ENCODE measurements at places on chromosomes 2 and 18.

DNA sequence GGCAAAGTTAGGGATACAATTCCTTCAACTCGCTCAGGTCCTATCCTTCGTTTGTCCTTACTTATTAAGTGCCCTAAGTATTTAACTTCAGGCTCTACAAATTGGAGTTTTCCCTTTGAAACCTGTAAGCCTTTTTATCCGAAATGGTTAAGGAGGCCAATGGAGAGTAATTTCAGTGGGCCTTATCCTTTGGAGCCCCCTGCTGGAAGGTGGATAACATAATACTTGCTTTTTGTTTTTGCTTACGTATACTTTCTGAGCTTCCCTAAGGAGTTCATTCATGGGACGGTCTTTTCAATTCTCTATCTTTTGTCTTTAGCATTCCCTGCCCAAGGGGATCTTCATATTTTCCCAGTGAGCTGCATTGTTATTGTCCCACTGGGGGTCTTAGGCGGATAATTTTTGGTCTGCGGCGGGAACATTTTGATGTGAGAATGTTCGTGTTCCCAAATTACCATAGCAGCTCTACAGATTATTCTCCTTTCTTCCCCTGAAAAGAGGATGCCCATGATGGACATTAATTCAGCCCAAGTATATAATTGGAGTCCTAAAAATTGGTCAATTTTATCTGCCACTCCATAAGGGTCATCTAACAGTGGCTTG is 34.4 kb upstream of the TRAPPC8 start:
- H3K27me3 ChIP-seq, result no peaks in the 10 kb centered on the region
- no peaks in the 10 kb centered on the region for H3K36me3 ChIP-seq
- DNase-seq, result no peak
- no peak overlapping the region for H3K27ac ChIP-seq
- H3K4me1 ChIP-seq, result peaks cover 5% of the 10 kb centered on the region

GRCh38 chr2:98691303-98691702 is 39.6 kb downstream of the MGAT4A start:
- H3K27me3 ChIP-seq, result no peaks in the 10 kb centered on the region
- no peak for DNase-seq
- H3K4me3 ChIP-seq, result no peak overlapping the region
- H3K4me1 ChIP-seq, result peaks cover 25% of the 10 kb centered on the region
- no peak overlapping the region for H3K27ac ChIP-seq
- H3K36me3 ChIP-seq, result no peaks in the 10 kb centered on the region

GRCh38 chr2:113878743-113879142 is 11.1 kb upstream of the ACTR3 start:
- H3K4me3 ChIP-seq, result no peak overlapping the region
- no peaks in the 10 kb centered on the region for H3K27me3 ChIP-seq
- H3K27ac ChIP-seq, result no peak overlapping the region
- no peak for DNase-seq
- H3K36me3 ChIP-seq, result no peaks in the 10 kb centered on the region
- H3K4me1 ChIP-seq, result peaks cover 19% of the 10 kb centered on the region

GRCh38 chr18:949724-950631 is 45.3 kb downstream of the ADCYAP1 start:
- DNase-seq, result no peak
- H3K27me3 ChIP-seq, result peaks cover 10% of the 10 kb centered on the region
- H3K4me1 ChIP-seq, result no peaks in the 10 kb centered on the region

- no peak for DNase-seq
- peak overlapping the region; percentile 70 for H3K27ac ChIP-seq
- H3K27me3 ChIP-seq, result no peaks in the 10 kb centered on the region
- peaks cover 59% of the 10 kb centered on the region for H3K36me3 ChIP-seq
- no peak overlapping the region for H3K4me3 ChIP-seq
Measured at GRCh38 chr2:281381-281780, 6.5 kb downstream of the ALKAL2 start.

GRCh38 chr2:148560496-148560895 is 84.1 kb upstream of the EPC2 start:
- H3K27me3 ChIP-seq, result peaks cover 34% of the 10 kb centered on the region
- no peak overlapping the region for H3K27ac ChIP-seq
- no peaks in the 10 kb centered on the region for H3K36me3 ChIP-seq
- no peak for DNase-seq
- no peaks in the 10 kb centered on the region for H3K4me1 ChIP-seq

DNA sequence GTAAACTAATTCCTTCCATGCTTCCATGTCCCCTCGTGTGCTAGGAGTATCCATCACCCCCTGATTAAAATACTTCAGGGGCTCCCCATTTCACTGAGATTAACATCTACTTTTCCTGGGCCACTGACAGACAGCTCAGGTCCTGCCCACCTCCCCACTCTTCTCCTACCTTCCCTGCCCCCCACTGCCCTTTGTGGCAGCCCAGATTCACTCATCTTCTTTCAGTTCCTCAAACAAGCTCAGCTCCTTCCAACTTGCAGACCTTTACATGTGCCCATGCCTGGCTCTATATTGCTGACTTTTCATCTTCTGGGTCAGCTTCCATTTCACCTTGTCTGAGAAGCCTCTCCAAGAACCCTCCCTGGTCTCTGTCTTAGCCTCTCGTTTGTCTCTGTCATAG is 12.0 kb downstream of the RUFY4 start:
- H3K36me3 ChIP-seq, result no peaks in the 10 kb centered on the region
- H3K4me3 ChIP-seq, result no peak overlapping the region
- peaks cover 13% of the 10 kb centered on the region for H3K27me3 ChIP-seq

- H3K27me3 ChIP-seq, result no peaks in the 10 kb centered on the region
- no peak overlapping the region for H3K27ac ChIP-seq
- H3K4me3 ChIP-seq, result no peak overlapping the region
- no peaks in the 10 kb centered on the region for H3K4me1 ChIP-seq
- H3K36me3 ChIP-seq, result no peaks in the 10 kb centered on the region
- no peak for DNase-seq
Measured at GRCh38 chr2:5548991-5549715, 143.0 kb upstream of the SOX11 start.

GRCh38 chr2:96759548-96759947 is 1.2 kb upstream of the CNNM4 start:
- no peak for DNase-seq
- H3K27ac ChIP-seq, result no peak overlapping the region
- no peaks in the 10 kb centered on the region for H3K36me3 ChIP-seq
- peaks cover 43% of the 10 kb centered on the region for H3K4me1 ChIP-seq

GRCh38 chr2:28274911-28275685 is 117.6 kb upstream of the FOSL2 start:
- H3K36me3 ChIP-seq, result no peaks in the 10 kb centered on the region
- H3K4me3 ChIP-seq, result no peak overlapping the region
- peaks cover 52% of the 10 kb centered on the region for H3K4me1 ChIP-seq
- peak overlapping the region; percentile 69 for H3K27ac ChIP-seq

DNA sequence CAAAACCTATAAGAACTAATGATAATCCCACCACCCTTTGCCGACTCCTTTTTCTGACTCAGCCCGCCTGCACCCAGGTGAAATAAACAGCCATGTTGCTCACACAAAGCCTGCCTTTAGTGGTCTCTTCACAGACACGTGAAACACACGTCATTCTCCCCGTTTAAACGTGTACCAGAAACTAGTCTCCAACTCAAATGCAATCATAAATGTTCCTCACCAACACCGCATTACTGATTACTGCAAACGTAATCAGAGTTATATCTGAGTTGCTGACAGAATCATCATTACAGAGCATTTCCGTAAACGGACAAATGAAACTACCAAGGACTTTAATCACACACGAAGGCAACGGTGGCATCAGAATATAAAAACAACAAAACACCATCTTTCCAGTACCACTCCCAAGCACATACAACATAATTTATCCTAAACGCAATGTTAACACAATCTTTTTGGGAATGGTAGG is 1.9 kb downstream of the CLK1 start:
- H3K4me3 ChIP-seq, result peak overlapping the region; percentile 95
- peaks cover 96% of the 10 kb centered on the region for H3K4me1 ChIP-seq
- H3K27me3 ChIP-seq, result no peaks in the 10 kb centered on the region
- no peak for DNase-seq
- H3K36me3 ChIP-seq, result peaks cover 50% of the 10 kb centered on the region

GRCh38 chr2:101657787-101658186 is 39.7 kb upstream of the MAP4K4 start:
- no peaks in the 10 kb centered on the region for H3K36me3 ChIP-seq
- no peak overlapping the region for H3K4me3 ChIP-seq
- DNase-seq, result no peak
- H3K4me1 ChIP-seq, result peaks cover 34% of the 10 kb centered on the region
- H3K27me3 ChIP-seq, result no peaks in the 10 kb centered on the region

- H3K36me3 ChIP-seq, result no peaks in the 10 kb centered on the region
- no peak overlapping the region for H3K27ac ChIP-seq
- H3K27me3 ChIP-seq, result no peaks in the 10 kb centered on the region
- H3K4me3 ChIP-seq, result no peak overlapping the region
- no peak for DNase-seq
Measured at GRCh38 chr2:204791230-204791629, 246.0 kb downstream of the PARD3B start.

DNA sequence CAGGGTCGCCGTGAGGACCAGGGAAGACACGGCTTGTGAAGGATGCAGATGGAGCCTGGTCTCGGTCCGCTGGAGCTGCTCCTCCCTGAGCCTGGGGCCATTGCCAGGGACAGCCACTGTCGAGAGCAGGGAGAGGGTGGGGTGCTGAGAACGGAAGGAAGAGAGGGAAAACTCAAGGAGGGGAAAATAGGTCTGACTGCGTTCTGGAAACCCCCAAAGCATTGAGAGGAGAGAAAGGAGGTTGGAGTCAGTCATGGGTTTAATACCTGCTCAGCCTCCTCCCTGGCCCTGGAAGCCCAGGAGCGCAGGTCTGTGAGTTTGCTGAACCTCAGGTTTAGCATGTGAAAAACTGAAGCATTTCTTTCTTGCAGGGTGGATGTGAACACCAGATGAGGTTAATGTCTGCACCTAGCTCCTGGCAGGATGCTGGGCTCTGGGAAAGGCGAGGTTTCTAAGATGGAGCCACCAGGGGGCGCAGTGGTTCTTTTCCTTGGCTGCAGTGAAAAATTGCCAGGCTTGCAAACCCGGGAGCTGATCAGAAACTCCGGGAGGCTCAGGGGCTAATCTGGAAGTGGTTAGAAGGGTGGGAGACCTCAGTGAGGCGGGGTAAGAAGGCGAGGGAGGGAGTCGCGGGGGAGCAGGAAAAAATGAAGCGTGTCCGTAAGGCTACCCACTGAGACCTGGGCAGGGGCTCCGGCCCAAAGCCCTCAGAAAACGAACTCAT is 33.6 kb upstream of the RNF149 start:
- H3K27ac ChIP-seq, result no peak overlapping the region
- no peak overlapping the region for H3K4me3 ChIP-seq
- H3K36me3 ChIP-seq, result no peaks in the 10 kb centered on the region
- no peaks in the 10 kb centered on the region for H3K4me1 ChIP-seq

DNA sequence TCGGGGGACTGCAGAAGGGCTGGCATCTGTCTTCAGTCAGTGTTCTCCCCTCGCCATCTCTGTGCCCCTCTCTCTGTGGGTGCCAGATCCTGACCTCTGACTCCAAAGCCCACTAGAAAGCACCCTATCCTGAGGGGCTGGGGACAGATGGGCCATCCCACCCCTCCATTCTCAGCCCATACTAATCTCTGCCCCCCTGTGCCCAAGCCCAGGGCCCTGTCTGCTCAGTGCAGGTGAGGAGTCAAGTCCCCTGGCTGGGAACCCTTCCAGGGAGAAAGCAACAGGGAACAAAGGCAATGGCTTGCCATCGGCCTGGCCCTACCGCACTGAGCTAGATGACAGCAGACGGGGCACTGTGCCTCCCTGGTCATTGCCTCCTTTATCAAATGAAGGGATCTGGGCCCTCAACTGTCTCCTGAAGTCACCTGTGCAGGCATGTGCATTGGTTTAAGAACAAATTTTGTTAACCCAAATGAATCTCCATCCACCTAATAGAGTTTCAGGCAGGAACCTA is 42.7 kb upstream of the ID2 start:
- H3K27ac ChIP-seq, result no peak overlapping the region
- no peak overlapping the region for H3K4me3 ChIP-seq
- H3K4me1 ChIP-seq, result peaks cover 8% of the 10 kb centered on the region
- no peak for DNase-seq
- H3K27me3 ChIP-seq, result no peaks in the 10 kb centered on the region
- H3K36me3 ChIP-seq, result no peaks in the 10 kb centered on the region

- no peaks in the 10 kb centered on the region for H3K27me3 ChIP-seq
- DNase-seq, result no peak
- H3K36me3 ChIP-seq, result no peaks in the 10 kb centered on the region
Measured at GRCh38 chr18:68533641-68534040, 181.3 kb downstream of the TMX3 start.

DNA sequence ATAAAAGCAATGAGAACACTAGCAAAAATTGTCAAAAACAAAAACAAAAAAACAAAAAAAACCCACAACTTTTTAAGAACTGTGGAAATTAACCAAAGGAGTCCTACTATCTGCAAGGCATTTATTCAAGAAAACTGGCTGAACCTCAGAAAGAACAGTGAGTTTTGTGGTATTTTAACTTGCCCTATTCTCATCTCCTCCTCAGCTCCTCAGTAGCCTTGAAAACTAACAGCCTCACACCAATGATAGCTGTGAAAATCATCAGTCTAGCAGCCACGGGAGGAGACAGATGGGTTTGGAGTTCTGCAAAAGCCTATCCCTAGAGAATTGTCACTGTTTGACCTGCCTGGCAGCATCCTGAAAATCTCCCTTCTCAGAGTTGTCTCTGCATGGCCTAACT is 20.1 kb upstream of the DNER start:
- no peak overlapping the region for H3K4me3 ChIP-seq
- H3K4me1 ChIP-seq, result no peaks in the 10 kb centered on the region
- DNase-seq, result no peak
- H3K36me3 ChIP-seq, result no peaks in the 10 kb centered on the region

GRCh38 chr2:189698020-189698887 is 23.8 kb downstream of the ANKAR start:
- DNase-seq, result no peak
- H3K4me3 ChIP-seq, result no peak overlapping the region
- H3K27ac ChIP-seq, result no peak overlapping the region
- H3K36me3 ChIP-seq, result no peaks in the 10 kb centered on the region
- no peaks in the 10 kb centered on the region for H3K4me1 ChIP-seq
- H3K27me3 ChIP-seq, result no peaks in the 10 kb centered on the region

DNA sequence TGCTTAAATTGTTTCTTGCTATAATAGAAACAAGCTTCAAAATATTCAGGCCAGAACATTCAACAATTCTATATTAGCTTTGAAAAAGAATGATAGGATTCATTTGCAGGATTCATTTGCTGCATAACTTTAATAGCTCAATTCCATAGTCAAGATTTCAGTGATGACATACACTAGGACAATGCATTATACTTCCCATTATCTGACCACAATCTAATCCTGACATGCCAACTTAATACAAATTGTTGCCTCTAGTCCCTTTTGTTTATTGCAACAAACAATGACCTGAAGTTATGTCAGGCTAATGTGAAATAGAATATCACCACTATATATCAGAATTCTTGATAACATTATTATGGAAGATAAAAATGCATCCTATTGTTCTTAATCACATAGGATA is 169.4 kb downstream of the DNAH7 start:
- H3K4me1 ChIP-seq, result peaks cover 2% of the 10 kb centered on the region
- no peak for DNase-seq
- no peak overlapping the region for H3K27ac ChIP-seq
- H3K4me3 ChIP-seq, result no peak overlapping the region

GRCh38 chr2:99317161-99317872 is 16.3 kb upstream of the LYG1 start:
- H3K4me1 ChIP-seq, result no peaks in the 10 kb centered on the region
- peaks cover 56% of the 10 kb centered on the region for H3K36me3 ChIP-seq
- H3K27ac ChIP-seq, result no peak overlapping the region
- H3K4me3 ChIP-seq, result no peak overlapping the region
- H3K27me3 ChIP-seq, result no peaks in the 10 kb centered on the region

GRCh38 chr2:166784296-166784946 is 103.9 kb upstream of the XIRP2 start:
- H3K4me1 ChIP-seq, result no peaks in the 10 kb centered on the region
- no peak overlapping the region for H3K27ac ChIP-seq
- no peaks in the 10 kb centered on the region for H3K27me3 ChIP-seq
- H3K36me3 ChIP-seq, result no peaks in the 10 kb centered on the region

- H3K36me3 ChIP-seq, result no peaks in the 10 kb centered on the region
- peaks cover 13% of the 10 kb centered on the region for H3K4me1 ChIP-seq
- H3K27ac ChIP-seq, result no peak overlapping the region
- no peaks in the 10 kb centered on the region for H3K27me3 ChIP-seq
- H3K4me3 ChIP-seq, result no peak overlapping the region
Measured at GRCh38 chr2:10001586-10001985, 41.8 kb upstream of the KLF11 start.
